Lung microvascular endothelial cell (primary cell): ENCODE measurements at places on chromosomes 6 and 20. TPM values are rescaled to one million over a fixed set of nuclear protein-coding genes. Genes with fewer than 3 reads are reported as not detected.

DNA sequence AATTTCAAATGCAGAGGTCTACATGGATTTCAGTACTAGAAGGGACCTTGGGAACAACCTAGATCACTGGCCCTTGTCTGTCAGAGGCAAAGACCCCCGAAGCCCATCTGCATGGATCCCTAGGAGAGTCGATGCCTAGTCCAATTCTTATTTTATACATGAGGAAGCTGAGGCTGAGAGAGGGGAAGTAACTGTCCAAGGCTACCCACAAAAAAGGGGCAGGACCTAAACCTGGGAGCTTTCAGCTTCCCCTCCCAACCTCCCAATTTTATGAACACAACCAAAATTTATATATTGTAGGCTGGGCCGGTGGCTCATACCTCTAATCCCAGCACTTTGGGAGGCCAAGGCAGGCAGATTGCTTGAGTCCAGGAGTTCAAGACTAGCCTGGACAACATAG, 73.2 kb downstream of the TRERF1 start:
- no peak for DNase-seq

Gene ADGRF5
- total RNA-seq: 57.3 and 83.7 TPM in 2 replicates

GRCh38 chr6:56047931-56048540, 172.6 kb upstream of the BMP5 start:
- DNase-seq: peak; percentile 52

DNA sequence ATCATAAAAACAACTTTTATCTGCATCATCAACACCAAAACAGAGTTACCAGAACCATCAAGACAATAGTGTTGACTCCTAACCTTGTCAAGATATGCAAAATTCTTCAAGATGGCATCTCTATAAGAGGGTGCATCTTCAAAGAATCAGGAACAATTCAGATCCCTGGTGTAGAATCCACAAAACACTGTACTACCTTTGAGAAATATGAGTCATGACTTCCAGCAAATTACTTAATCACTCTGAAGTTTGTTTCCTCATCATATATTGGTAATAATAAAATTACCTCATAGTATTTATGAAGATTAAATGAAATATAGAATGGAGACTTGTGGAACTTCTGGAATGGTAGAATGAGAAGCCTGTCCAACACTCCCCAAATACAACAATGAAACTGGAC, 221.3 kb upstream of the SUPT3H start:
- no peak for DNase-seq

Gene OXT
- not detected in 2 replicates for total RNA-seq

DNA sequence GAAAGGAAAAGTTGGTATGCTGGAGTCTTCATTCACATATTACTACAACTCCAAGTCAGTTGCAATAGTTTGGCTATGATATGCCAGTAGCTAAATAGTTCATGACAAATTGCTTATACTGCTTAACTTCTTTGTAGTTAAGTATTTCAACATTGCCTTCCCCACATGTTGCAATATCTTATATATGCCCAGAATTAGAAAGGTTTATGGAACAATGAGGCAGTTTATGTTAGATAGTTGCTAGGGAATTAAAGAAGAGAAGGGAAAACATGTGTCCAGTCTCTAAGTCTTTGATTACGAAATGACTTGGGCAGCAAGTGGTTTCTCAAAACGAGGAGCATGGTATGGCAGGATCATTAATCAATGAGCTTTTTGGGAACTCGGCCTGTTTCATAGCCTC, 145.8 kb downstream of the PLCB4 start:
- DNase-seq: no peak

DNA sequence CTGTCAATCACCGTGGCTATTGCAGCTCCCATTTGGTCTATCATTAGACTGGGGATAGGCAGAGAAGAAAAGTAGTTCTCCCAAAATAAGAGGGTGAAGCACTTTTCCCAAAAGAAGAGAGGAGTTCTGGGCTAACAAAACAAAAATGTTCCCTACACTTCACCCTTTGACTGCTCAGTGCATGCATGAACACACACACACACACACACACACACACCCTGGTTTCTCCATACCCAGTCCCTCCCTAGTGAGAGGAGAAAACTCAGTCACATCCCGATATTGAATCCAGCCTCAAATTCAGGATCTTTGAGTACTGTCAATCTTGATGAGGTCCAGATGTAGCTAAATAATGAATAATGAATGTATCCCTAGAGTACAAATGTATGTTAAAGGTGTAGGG, 4.6 kb upstream of the TBPL1 start:
- DNase-seq: no peak

Gene WFDC6
- not detected in 2 replicates for total RNA-seq

Gene SIRPB1
- total RNA-seq: 0.22 and 0.40 TPM in 2 replicates

DNA sequence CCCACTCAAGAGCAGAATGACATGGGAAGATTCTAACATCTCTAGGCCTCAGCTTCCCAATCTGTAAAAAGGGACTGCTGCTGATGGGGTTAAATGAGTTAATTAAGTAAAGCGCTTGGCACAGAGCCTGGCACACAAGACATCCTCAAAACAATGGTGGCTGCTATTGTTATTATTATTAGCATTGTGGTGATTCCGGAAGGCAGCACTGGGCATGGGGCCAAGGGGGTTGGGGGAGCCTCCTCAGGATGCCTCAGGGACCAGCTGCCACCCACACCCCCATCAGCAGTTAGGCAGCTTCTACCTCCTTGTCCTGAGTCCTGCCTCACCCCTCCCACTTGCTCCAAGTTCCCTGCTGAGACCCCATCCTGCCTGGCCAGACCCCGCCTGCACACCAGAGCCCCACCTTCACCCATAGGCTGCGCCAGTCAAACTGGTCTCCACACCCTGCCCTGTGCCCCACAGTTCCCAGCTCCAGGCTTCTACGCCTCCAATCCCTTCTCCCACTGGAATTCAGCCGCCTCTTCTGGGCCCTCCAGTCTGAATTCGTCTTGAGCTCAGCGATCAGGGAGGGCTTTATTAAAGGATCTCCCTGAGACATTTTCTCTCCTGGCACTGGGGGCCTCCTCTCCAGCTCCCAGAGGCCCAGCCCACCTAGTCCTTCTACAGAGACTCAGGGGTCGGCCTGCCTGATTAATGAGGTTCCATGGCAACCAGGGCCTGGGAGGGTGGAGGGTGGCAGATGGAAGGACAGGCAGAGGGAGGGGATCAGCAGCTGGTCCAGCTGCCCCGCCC, 1.5 kb downstream of the E2F1 start:
- peak; percentile 62 for DNase-seq

Gene NMBR
- not detected in 2 replicates for total RNA-seq

DNA sequence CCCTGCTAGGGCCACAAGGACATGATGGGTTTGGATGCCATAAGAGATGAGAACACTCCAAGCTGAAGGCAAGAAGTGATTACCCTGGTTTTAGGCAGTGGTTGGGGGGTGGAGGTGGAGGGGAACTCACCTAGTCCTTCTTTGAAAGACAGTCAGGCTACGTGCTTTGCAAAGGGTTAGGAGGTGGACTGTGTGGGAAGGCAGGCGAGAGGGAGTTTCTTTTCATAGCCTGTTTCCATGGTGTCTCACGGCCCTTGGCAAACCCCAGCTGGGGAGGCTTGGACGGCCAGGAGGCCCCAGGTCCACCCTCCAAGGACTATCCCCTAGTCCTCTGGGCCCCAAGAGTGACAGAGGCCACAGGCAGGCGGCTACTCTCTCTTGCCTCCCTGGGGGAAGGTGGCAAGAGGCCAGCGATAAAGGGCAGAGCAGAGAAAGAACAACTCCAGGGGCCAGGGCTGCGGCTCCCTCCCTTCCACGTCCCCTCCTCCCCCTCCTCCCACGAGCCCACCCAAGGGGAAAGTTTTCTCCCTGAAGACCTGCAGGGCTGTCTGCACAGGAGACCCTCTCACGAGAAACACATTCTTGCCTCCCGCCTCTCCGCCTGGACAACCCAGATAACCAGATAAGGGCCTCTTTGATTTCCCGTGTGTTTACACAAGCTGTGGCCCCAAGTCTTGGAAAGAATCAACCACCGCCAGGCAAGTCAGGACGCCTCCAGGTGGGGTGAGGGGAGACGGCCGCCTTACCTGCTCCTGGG, 74.4 kb downstream of the NOL4L start:
- no peak for DNase-seq

- DNase-seq: no peak
Observed at GRCh38 chr20:37209193-37209592, 29.8 kb upstream of the MROH8 start.

Gene GINS1
- total RNA-seq: 3.4 and 8.3 TPM in 2 replicates

DNA sequence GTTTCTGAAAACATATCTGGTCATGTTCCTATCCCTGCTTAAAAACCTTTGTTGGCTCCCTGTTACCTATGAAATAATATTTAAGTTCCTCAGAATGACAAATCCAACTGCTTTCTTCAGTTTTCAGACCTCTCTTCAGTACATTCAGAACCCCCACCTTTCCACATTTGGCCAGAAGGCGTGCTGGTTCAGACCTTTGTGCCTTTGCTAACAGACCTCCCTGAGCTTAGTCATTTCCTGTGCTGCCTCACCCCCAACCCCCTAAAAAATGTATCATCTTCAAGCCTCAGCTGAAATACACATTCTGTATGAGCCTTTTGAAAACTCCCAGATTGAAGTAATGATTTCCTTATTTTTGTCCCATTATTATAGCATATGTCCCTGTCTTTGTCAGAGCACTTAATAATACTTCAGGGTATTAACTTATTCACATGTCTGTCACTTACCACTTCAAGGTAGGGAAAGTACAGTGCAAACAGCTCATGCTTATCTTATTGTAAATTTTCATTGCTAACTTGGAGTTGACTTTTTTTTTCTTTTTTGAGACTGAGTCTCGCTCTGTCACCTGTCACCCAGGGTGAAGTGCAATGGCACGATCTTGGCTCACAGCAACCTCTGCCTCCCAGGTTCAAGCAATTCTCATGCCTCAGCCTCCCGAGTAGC, 19.7 kb downstream of the FAM217A start:
- DNase-seq: peak; percentile 40

GRCh38 chr20:53570446-53571276, 23.0 kb downstream of the ZNF217 start:
- no peak for DNase-seq
